DMS79 (cell line): ENCODE measurements at places on chromosomes 5 and 9.
A peak's percentile ranks its signal among the peaks of the same experiment; 100 is the strongest.

GRCh38 chr9:135847833-135848232, 59.5 kb downstream of the CAMSAP1 start:
- DNase-seq = no peak

GRCh38 chr9:95561913-95562312, 45.1 kb upstream of the PTCH1 start:
- no peak for DNase-seq

- no peak for DNase-seq
These were observed 81.5 kb downstream of the SH3TC2 start for GRCh38 chr5:148981353-148981752.

GRCh38 chr5:124444147-124444775, 302.2 kb downstream of the ZNF608 start:
- DNase-seq = no peak

DNA sequence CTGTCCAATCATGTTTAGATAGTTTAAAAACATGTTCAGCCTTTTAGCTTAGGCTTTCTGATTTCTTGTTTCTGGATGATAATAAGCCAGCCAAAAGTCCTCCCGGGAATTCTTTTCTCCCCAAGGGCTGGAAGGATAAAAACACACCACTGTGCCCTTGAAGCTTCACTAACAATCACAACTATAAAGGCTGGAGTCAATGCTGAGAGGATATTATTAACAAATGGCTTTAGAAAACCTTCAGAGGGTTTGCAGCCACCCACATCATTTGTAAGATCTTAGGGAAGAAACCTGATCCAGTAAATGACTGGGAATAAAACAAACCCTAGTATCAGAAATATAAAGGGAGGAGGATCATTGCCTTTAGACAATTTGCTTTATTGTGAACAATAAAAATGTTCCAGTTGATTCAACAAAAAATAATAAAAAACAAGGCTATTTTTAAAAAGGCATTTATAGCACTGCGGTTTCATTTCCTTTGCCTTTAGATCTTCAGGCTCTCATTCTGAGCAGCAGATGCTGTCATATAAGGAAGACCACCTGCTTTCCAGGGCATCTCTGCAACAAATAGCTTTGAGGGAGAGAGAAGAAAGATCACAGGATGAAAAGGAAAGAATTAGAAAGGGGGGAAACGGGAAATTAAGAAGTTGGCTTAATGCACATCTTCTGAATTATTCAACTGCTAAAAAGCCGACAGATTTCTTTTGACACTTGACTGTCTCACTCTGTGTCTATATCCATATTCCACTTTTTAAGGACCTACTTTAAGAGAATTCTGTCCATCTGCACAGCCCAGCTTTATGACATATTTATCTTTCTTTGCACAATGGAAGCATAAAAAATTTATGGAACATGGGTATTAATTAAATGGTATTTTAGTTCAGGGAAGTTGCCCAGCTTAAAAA, 277.2 kb upstream of the SLC24A2 start:
- DNase-seq = no peak

DNA sequence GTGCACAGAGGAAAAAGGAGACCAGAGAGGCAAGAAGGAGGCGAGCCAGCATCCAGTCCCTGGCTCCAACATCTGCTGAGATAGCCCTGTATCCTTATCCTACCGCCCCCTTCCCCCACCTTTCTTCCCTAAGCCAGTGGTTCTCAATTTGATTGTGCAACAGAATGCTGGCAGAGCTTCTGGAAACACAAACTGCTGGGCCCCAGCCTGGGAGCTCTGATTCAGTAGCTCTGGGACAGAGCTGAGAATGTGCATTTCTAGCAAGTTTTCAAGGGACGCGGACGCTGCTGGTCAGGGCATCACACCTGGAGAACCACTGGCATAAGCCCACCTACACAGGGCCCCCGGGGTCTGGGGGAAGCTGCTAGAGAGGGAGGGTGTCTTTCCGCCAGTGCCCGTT, 21.1 kb downstream of the AK8 start:
- no peak for DNase-seq

DNA sequence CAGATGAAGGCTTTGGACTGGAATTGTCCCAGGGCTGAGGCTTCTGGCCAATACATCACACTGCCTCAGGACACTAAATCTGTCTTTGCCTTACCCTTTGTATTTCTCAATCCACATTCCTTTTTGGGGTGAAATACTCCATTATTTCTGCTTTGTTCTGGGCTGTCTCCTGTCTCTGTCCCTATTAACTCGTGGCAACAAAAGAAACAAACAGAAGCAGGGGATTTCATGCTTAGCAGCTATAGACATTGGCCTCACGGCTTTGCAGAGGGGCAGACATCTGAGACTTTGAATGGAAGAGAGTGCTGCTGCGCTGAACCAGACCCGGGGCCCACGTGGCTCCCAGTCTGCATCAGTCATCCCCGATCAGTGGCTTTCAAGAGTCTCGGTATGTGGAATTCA, 129.7 kb downstream of the ARL15 start:
- DNase-seq = no peak

- peak; percentile 7 for DNase-seq
These were observed 354.6 kb downstream of the ARRDC3 start for GRCh38 chr5:91028499-91028956.
